NCI-H774 (cell line): ENCODE measurements at places on chromosomes 4 and X.

GRCh38 chr4:137922721-137923120 lies 319.4 kb downstream of the SLC7A11 start:
- no peak for DNase-seq

DNA sequence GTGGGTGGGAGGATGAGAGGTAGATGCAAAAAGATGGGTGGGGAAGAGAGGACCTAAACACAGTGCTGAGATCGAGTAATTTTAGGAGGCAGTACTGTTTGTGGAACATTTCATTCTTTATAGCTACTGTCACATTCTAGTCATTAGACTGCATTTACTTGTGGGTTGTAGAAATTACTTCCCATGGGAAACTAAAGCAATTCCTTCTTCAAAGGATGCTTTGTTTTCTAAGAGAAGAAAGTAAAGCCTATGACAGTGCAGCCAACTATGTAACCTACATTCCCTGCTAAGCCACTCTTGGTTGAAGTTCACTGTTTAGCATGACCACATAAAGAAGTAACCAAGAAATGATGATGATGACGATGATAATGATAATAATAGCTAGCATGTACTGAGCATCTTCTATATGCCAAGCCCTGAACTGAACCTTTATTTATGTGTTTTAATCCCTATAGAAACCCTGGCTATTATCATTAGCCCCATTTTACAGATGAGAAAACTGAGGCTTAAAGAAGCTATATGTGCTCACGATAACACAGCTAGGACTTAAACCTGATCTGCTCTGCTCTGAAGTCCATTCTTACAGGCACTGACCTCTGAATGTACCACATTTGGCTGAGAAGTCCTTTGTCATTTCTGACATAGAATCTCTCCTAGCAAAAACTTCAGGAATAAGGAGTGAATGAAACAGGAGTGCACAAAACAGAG lies 114.5 kb upstream of the KIT start:
- no peak for DNase-seq

- no peak for DNase-seq
Measured at GRCh38 chr4:99863804-99864203, 30.4 kb downstream of the LAMTOR3 start.

DNA sequence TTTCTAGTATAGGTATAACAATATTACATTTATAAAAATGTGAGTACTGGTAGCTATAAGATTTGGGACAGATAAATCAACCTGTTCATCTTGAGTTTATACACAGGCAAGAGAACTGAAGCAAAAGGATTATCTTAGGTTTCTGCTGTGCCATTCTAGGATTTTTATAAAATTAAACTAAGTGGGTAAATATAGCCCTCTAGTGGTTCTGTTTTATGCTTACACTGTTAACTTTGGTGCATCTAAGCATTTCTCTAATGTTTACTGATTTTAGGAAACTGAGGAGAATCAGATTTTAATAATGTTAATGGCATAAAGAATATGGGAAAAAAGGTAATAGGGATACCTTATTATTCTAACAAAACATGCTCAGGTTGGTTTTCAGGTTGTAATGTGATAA lies 1.1 kb upstream of the RRH start:
- no peak for DNase-seq

DNA sequence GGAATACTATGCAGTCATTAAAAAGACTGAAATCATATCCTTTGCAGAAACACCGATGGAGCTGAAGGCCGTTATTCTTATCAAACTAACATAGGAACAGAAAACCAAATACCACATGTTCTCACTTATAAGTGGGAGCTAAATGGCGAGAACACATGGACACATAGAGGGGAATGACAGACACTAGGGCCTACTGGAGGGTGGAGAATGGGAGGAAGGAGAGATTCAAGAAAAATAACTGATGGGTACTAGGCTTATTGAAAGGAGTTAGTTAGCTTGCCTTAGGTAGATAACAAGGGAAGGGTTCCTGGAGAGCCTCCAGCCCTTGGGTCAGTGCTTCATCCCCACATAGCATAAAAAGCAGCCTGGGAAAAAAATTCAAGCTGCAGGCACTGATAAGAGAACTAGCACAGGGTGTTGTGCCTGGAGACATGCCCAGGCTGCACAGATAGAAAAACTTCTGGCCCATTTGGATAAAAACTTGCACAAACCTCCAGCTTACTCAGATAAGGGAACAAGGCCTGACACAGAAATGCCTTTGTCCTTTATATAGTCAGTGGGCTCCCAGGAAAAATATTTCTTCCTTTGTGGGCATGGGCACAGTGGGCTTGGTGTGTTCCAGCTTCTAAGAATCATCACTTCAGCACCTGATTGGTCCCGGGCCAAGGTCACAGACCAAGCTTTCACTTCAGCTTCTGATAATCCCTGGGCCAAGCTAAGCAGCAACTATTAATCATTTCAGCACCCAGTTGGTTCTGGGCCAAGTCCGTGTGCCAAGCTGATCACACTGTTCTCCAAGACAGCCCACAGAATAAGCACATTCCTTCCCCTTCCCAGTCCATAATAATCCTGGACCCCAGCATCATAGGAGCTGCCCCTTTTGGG lies 23.1 kb upstream of the PWWP3B start:
- DNase-seq: no peak

GRCh38 chrX:23666282-23666681 lies 1.0 kb upstream of the PRDX4 start:
- no peak for DNase-seq
